ENCODE measurements at places on chromosomes 16 and 17. TPM values are rescaled to one million over a fixed set of nuclear protein-coding genes. Genes with fewer than 3 reads are reported as not detected.
A peak's percentile ranks its signal among the peaks of the same experiment; 100 is the strongest.

The LSM12 gene
- 118 TPM for total RNA-seq

The GP1BA gene
- not detected for total RNA-seq

The PROCA1 gene
- 21.2 TPM for total RNA-seq

GRCh38 chr16:70770626-70771552, 30.1 kb downstream of the VAC14 start:
- H3K36me3 ChIP-seq: peaks cover 3% of the 10 kb centered on the region
- H3K27ac ChIP-seq: no peak overlapping the region

The P2RX1 gene
- 0.19 TPM for total RNA-seq

GRCh38 chr17:3766779-3767178, 34.2 kb downstream of the ITGAE start:
- H3K4me3 ChIP-seq: no peak overlapping the region
- no peaks in the 10 kb centered on the region for H3K27me3 ChIP-seq
- no peaks in the 10 kb centered on the region for H3K36me3 ChIP-seq
- H3K4me1 ChIP-seq: no peaks in the 10 kb centered on the region

DNA sequence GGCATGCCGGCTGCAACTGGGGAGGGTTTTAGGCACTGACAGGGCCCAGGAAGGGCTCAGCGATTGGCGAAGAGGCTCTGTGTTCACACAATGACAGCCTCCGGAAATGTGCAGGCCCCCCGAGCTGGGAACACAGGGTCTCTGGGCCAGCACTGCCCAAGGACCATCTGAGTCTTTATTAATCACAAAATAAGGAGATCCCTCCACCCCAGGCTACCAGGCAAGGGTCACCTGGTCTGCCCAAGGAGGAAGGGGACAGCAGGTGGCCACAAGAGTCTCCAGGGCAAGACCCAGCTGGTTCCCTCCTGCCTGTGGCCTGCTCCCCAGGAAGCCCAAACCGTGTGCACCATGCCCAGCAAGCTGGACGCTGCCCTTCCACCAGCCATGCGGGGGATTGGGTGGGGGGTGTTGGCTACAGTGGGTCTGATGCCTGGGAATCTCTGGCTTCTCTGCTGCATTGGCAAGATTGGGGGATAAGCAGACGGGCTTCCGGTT, 52.1 kb upstream of the TNRC6C start:
- H3K4me3 ChIP-seq: no peak overlapping the region
- DNase-seq: no peak
- H3K4me1 ChIP-seq: peaks cover 8% of the 10 kb centered on the region
- H3K36me3 ChIP-seq: no peaks in the 10 kb centered on the region
- no peak overlapping the region for H3K27ac ChIP-seq

GRCh38 chr17:79619196-79619595, 8.3 kb upstream of the RBFOX3 start:
- H3K27me3 ChIP-seq: no peaks in the 10 kb centered on the region
- no peaks in the 10 kb centered on the region for H3K4me1 ChIP-seq
- no peak overlapping the region for H3K4me3 ChIP-seq

The PPP1R1B gene
- 10.7 TPM for total RNA-seq

GRCh38 chr16:50741225-50741780, 583 bp upstream of the CYLD start:
- 0 out of 2 replicates have a peak overlapping the region, but pooled peaks have one; percentile 23 for H3K4me3 ChIP-seq
- H3K27me3 ChIP-seq: no peaks in the 10 kb centered on the region
- H3K4me1 ChIP-seq: peaks cover 3% of the 10 kb centered on the region
- no peaks in the 10 kb centered on the region for H3K36me3 ChIP-seq

The TMEM219 gene
- 64.9 TPM for total RNA-seq

- H3K4me3 ChIP-seq: no peak overlapping the region
- H3K27me3 ChIP-seq: no peaks in the 10 kb centered on the region
- H3K36me3 ChIP-seq: peaks cover 14% of the 10 kb centered on the region
- no peak overlapping the region for H3K27ac ChIP-seq
These were observed 24.2 kb downstream of the STAT5A start for GRCh38 chr17:42312285-42313130.

- DNase-seq: no peak
- peaks cover 20% of the 10 kb centered on the region for H3K36me3 ChIP-seq
- no peak overlapping the region for H3K27ac ChIP-seq
- H3K4me3 ChIP-seq: no peak overlapping the region
These were observed 4.3 kb downstream of the ZFP1 start for GRCh38 chr16:75152635-75153034.

DNA sequence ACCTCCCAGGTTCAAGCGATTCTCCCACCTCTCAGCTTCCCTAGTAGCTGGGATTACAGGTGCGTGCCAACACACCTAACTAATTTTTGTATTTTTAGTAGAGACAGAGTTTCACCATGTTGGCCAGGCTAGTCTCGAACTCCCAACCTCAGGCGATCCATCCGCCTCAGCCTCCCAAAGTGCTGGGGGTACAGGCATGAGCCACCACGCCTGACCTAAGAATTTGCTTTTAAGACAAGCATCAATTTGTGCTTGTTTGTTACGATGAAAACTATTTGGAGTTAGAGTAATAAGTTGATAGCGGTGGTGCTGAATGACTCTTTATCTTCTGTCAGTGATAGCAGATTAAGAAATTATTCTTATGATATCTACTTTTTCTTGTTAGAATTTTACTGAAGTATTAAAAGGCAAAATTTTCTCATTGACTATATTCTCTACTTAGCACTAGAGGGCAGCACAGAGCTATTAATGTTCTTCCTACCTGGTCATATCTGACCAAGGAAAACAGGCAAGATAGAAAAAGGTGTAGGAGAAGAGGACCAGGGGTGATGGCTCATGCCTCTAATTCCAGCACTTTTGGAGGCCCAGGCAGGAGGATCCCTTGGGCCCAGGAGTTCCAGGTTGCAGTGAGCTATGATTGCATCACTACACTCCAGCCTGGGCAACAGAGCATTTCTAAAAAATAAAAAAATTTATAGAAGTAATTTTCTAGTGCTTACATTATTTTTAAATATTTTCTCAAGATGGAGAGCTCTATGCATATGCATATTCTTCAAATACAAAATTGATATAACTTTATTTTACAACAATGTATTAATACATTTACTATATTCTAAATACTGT, 24.5 kb downstream of the STXBP4 start:
- no peaks in the 10 kb centered on the region for H3K4me1 ChIP-seq
- H3K27me3 ChIP-seq: no peaks in the 10 kb centered on the region
- no peaks in the 10 kb centered on the region for H3K36me3 ChIP-seq
- DNase-seq: no peak
- H3K4me3 ChIP-seq: no peak overlapping the region
- H3K27ac ChIP-seq: no peak overlapping the region

DNA sequence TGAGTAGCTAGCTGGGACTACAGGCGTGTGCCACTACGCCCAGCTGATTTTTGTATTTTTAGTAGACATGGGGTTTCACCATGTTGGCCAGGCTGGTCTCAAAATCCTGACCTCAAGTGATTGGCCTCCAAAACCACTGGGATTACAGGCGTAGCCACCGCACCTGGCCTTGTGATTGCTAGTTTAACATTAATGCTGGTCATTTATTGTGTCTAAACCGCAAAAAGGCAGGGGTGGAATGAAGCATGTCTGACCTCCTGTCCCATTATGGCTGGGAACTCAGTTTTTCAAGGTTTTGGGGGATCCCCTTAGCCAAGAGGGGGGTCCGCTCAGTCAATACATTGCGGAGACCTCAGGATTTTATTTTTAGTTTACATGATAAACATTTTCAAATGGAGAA, 10.7 kb upstream of the CNGB1 start:
- no peak for DNase-seq
- no peak overlapping the region for H3K27ac ChIP-seq
- H3K36me3 ChIP-seq: no peaks in the 10 kb centered on the region
- H3K4me3 ChIP-seq: no peak overlapping the region
- H3K27me3 ChIP-seq: peaks cover 2% of the 10 kb centered on the region

- DNase-seq: no peak
- H3K36me3 ChIP-seq: no peaks in the 10 kb centered on the region
- H3K27me3 ChIP-seq: no peaks in the 10 kb centered on the region
These were observed 26.7 kb downstream of the WNT9B start for GRCh38 chr17:46878055-46878454.

- H3K4me3 ChIP-seq: peak overlapping the region; percentile 41
- H3K36me3 ChIP-seq: no peaks in the 10 kb centered on the region
- DNase-seq: peak; percentile 86
- H3K27ac ChIP-seq: peak overlapping the region; percentile 71
These were observed 46.7 kb downstream of the WNT3 start for GRCh38 chr17:46771561-46772474.

The C17orf50 gene
- not detected for total RNA-seq

The HLF gene
- total RNA-seq: 0.60 TPM

DNA sequence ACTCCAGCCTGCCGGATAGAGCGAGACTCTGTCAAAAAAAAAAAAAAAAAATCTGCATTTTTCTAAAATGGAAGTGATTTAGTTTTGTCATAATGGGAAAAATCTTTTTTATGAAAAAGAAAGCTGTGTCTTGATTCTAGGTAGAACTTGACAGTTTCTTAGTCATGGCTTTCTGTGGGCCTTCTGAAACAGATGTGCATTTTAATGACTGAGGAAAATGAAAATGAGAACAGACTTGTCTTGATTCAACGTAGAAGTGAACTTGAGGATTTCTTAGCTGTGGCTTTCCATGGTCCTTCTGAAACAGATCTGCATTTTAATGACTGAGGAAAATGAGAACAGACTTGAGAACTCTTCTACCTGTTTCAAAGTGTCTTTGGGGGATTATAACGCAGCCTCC, 171.7 kb downstream of the VPS53 start:
- no peak overlapping the region for H3K4me3 ChIP-seq
- no peak overlapping the region for H3K27ac ChIP-seq
- no peak for DNase-seq
- H3K36me3 ChIP-seq: no peaks in the 10 kb centered on the region

DNA sequence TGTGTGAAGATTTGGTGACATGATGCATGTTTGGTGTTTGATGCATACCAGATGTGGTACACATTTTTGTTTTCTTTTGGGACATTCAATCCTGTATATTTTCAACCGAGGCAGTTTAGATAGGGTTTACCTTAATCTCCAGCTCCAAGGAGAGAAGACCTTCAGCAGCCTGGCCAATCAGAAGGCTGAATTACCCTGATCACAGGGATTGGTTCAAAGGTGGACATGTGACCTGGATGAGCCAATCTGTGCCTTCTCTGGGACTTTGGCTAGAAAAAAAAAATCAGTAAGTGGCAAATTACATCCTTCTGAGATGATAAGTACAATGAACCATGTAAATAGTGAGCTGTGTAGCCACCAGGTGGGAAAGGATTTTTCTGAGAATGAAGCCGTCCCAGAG, 205.1 kb downstream of the SHISA9 start:
- no peak overlapping the region for H3K4me3 ChIP-seq
- H3K27ac ChIP-seq: no peak overlapping the region
- no peaks in the 10 kb centered on the region for H3K27me3 ChIP-seq
- no peaks in the 10 kb centered on the region for H3K36me3 ChIP-seq

DNA sequence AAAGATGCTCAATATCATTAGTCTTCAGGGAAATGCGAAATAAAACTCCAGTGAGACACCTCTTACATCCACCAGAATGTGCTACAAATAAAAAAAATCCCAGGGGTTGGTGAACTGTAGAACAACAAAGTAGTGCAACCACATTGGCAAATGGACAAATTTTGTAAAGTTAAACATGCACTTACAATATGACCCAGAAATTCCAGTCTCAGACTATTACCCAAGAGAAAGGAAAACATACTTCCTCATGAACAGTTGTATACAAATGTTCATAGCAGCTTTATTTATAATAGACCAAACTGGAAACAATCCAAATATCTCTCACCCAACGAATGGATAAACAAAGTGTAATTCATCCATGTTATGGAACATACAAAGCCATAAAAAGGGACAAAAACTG, 239.5 kb downstream of the ABCC12 start:
- H3K27me3 ChIP-seq: no peaks in the 10 kb centered on the region
- no peaks in the 10 kb centered on the region for H3K36me3 ChIP-seq
- no peak overlapping the region for H3K27ac ChIP-seq
- no peak for DNase-seq

The MYADML2 gene
- total RNA-seq: 0.17 TPM

GRCh38 chr16:67718668-67719047, 458 bp downstream of the GFOD2 start:
- H3K27me3 ChIP-seq: no peaks in the 10 kb centered on the region
- no peaks in the 10 kb centered on the region for H3K36me3 ChIP-seq
- 0 out of 2 replicates have a peak overlapping the region, but pooled peaks have one; percentile 6 for H3K27ac ChIP-seq
- no peak for DNase-seq
- peak overlapping the region; percentile 90 for H3K4me3 ChIP-seq

DNA sequence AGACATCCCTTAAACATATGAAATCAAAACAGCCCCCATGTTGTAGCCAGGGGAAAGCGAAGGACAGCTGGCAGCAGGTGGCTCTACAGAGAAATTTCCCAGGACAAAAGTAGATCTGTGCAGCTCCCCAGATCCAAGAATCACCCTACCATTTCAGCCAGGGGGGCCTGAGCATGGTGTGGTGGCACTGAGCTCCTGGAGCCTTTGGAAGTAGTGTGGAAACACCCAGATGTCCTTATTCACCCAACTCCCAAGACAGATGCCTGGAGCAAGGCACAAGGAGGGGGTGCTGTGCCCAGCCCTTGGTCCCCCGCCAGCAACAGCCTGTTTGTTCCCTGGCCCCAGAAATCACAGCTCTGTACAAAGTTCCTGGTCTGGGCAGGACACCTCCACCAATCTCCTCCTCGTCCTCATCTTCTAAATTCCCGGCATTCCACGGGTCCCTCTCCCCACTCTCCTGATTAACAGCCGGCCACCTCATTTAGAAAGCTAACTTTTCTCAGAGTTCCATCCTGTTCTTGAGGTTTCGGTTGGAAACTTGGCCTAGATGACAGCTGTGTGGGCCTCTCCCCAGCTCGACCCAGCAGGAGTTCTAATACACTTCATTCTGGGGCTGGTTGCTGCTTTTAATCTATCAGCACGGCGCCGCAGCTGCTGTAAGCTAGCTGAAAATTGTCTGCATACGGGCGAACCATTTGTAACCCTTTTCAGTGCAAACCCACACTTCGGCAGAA, 191.1 kb downstream of the C16orf78 start:
- DNase-seq: no peak
- no peaks in the 10 kb centered on the region for H3K36me3 ChIP-seq
- no peak overlapping the region for H3K27ac ChIP-seq

DNA sequence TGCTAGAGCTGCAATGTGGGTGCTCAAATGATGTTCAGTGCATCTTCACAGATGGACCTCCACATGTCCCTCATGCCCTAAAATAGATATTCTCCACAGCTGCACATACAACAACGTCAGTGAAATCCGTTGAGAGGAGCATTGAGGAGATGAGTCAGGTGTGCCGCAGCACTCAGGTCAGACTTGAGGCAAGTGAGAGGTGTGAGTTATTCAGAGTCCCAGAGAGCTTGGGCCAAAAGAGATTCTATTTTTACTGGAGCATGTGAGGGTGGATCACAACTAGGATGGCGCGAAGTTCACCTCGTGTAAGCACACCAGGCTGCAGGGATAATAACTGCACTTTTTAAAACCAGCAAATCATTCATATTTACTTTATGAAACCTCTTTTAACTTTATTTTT, 645.3 kb downstream of the MAF start:
- no peak overlapping the region for H3K4me3 ChIP-seq
- H3K27ac ChIP-seq: no peak overlapping the region
- H3K36me3 ChIP-seq: no peaks in the 10 kb centered on the region
- H3K27me3 ChIP-seq: no peaks in the 10 kb centered on the region
- no peak for DNase-seq

The ANKFN1 gene
- not detected for total RNA-seq

The MAPT gene
- 2.4 TPM for total RNA-seq

The AGRP gene
- total RNA-seq: not detected

- H3K4me1 ChIP-seq: no peaks in the 10 kb centered on the region
- H3K27ac ChIP-seq: no peak overlapping the region
- H3K27me3 ChIP-seq: no peaks in the 10 kb centered on the region
- no peak for DNase-seq
These were observed 297.1 kb upstream of the MAF start for GRCh38 chr16:79897453-79898146.

The ZMYND15 gene
- 0.48 TPM for total RNA-seq

The CASKIN1 gene
- total RNA-seq: 6.4 TPM

- no peak for DNase-seq
- no peak overlapping the region for H3K27ac ChIP-seq
- peaks cover 3% of the 10 kb centered on the region for H3K4me1 ChIP-seq
- H3K27me3 ChIP-seq: no peaks in the 10 kb centered on the region
- H3K4me3 ChIP-seq: no peak overlapping the region
These were observed 3.4 kb upstream of the WIPI1 start for GRCh38 chr17:68460715-68461114.

Data from H1 (cell line).